ENCODE measurements at places on chromosomes 13 and 19.

GRCh38 chr13:97332742-97333141 is 101.2 kb upstream of the RAP2A start:
- no peak for DNase-seq

DNA sequence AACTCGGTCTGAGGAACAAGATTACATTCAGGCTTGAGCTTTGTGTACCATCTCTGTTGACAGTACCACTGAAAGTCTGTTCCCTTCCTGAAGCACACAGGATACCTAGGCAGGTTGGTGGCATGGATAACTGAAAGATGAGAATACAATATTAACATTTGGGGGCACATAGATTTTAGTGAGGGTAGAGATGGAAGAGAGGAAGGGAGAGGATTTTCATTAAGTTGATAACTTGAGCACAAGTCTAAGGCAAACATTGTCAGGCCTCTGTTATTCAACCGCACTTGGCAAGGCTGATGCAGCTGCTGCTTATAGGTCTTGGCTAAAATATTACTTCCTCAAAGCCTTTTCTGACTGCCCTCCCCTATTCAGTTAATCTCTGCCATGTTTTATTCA is 10.9 kb downstream of the MIR17HG start:
- DNase-seq, result no peak

- no peak for DNase-seq
These were observed 450.1 kb upstream of the SLITRK1 start for GRCh38 chr13:84332346-84332745.

GRCh38 chr19:5138606-5139582 is 170.0 kb downstream of the KDM4B start:
- no peak for DNase-seq

DNA sequence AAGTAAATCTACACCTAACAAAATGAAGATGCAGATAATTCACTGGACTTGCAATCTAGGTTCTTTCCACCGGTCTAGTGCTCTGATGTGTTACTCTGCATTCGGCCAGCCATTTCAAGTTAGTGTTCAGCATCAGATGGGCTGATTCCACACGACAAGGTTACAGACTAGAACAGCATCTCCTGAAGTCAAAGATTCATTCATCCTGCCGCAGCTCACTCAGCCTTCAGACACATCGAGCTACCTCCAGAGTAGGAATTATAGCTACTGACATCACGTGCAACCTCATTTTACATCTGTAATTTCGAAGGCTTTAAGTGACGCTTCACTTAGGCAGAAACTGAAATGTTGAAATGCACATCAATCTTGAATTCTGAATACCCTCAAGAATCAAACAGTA is 76.5 kb downstream of the LHFPL6 start:
- DNase-seq, result no peak

- no peak for DNase-seq
These were observed 67.5 kb downstream of the B3GLCT start for GRCh38 chr13:31267126-31267784.

DNA sequence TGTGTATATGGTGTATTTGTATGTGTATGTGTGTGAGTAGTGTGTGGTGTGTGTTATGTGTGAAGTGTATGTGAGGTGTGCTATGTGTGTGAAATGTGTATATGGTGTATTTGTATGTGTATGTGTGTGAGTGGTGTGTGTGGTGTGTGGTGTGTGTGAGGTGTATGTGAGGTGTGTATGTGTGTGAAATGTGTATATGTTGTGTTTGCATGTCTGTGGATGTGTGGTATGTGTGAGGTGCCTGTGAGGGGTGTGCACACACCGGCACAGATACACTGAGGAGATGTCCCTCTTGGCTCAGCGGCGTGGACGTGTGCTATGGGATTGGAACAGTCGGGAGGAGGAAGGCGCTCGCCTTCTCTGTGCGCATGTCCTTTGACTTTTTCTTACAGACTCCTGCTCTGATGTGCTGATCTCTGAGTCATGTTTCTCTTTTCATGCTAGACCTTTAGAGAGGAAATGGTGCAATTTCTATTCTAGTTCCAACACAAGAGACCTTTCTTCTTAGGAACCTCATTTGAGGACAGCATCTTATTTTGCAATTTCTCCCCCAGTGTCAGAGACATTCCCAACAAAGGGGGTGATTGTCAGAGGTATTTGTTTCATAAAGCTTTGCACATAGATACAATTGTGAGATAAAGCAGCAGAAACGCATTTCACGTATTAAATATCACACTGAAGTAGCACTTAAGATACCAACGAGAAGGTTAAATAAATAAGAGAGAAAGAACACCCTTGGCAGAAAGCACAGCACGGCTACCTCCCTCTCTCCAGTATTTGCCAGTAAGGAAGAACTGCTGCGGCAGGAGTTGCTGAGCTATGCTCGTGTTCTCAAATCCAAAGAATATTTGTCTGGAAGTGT is 11.3 kb upstream of the TNFRSF19 start:
- DNase-seq, result peak; percentile 46

- DNase-seq, result no peak
These were observed 9.8 kb downstream of the PNMA8A start for GRCh38 chr19:46461537-46461936.

GRCh38 chr19:18657590-18658365 is 20.9 kb downstream of the KLHL26 start:
- peak; percentile 37 for DNase-seq

DNA sequence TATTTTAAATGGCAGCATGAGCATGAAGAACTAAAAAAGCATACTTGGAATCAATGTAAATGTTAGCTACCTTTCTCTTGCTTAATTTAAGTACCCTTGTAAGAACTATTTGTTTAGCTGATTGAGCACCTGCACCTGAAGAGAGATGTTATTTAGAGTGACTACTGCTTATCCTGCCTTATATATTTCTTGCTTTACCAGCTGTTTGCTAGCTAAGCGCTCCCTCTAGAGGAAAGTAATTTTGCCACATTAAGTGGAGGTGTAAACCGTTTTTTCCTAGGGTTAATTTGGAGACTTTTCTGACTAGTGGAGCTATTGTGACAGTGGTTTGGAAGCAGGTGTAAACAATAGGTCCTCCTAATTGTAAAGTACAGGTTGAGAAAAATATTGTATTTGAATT is 19.4 kb upstream of the PSG2 start:
- DNase-seq, result no peak

DNA sequence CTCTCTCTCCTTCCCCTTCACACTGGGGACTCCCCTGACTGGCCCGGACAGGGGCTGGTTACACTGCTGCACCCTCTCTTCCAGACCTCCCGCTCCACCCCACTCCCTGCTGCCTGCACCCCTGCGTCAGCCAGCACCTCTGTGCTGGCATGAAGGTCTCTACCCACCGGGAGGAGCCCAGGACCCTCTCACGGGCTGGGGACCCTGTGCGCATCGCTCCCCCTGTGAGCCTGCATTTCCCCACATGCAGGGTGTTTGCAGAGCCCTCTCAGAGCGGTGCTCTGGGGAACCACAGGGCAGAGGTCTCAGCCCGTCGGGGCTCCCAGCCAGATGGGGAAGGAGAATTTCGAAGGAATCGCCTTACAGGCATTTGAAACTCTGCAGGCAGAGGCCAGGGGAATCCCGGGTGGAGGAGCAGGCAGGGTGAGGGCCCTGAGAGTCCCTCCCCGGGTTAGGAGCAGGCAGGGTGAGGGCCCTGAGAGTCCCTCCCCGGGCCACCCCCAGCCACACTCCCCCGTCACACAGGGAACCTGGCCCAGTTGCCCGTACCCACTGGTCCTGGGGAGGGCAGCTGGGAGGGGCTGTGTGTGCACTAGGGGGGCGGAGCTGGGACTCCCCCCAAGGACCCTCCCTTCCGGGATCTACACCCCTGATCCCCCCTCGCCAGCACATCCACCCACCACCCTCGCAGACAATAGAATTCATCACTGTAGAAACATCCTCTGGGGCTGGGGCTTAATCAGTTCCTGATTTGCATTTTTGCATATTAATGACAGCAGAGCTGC is 16.3 kb upstream of the TCF3 start:
- DNase-seq, result no peak

DNA sequence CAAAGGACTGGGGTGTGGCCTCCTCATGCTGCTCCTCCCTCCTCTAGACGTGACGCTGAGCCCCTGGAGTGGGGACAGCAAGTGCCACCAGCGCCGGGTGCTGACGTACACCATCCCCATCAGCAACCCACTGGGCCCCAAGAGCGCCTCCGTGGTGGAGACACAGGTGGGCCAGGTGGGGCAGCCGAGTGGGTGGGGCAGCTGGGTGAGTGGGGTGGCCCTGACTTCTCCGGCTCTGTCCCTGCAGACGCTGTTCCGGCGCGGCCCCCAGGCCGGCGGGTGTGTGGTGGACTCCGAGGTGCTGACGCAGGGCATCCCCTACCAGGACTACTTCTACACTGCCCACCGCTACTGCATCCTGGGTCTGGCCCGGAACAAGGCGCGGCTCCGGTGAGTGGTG is 11.1 kb upstream of the SCN1B start:
- no peak for DNase-seq

DNA sequence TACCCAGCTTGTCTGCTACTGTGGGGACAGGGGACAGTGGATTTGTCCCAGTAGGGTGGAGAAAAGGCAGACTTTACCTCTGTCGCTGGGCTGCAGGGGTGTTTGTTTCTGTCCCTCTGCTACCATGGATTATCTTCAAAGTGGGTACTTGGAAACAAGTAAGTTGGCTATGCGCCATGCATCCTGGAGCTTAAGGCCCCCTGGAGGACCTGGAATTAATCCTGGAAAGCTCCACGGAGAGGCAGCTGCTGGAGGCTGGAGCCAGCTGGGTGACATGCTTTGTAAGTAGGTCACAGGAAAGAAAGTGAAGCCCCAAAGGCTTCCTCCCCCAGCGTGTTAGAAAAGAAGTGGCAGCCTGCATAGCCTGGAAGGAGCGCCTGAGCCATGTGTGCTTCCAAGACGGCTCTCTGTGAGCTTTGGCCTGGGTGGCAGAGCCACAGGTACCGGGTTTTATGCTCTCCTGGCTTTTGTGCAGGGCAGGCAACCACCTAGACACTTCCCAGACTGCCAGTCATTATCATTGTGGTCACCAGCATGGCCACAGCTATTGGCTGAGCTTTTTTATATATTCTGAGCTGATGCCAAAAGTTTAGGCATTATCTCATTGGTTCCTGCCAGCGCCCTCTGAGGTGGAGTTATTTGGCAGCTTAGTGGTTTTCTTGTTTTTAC is 9.5 kb downstream of the B3GLCT start:
- no peak for DNase-seq

- DNase-seq, result no peak
These were observed 5.7 kb downstream of the ZNF132 start for GRCh38 chr19:58434217-58434616.

GRCh38 chr13:48647625-48648024 is 6.1 kb upstream of the CYSLTR2 start:
- DNase-seq, result no peak

DNA sequence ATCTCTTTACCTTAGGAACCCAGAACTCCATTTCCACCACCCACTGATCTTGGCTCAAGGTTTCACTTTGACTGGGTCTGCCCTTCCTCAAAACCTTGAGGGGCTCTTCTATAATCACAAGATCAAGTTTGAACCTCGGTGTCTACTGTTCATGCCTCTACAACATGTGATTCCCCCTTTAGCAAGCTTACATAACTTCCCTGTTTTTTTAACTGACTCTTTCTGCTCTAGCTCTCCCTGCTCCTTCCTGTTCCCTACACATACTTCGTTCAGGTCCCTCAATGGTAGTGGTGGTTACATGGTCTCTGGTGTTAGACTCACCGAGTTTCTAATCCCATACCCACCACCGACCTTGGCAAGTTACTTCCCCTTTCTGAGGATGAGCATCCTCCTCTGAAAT is 26.7 kb downstream of the CEACAM8 start:
- DNase-seq, result no peak

- DNase-seq, result no peak
These were observed 2.8 kb upstream of the LENG1 start for GRCh38 chr19:54162241-54162805.

DNA sequence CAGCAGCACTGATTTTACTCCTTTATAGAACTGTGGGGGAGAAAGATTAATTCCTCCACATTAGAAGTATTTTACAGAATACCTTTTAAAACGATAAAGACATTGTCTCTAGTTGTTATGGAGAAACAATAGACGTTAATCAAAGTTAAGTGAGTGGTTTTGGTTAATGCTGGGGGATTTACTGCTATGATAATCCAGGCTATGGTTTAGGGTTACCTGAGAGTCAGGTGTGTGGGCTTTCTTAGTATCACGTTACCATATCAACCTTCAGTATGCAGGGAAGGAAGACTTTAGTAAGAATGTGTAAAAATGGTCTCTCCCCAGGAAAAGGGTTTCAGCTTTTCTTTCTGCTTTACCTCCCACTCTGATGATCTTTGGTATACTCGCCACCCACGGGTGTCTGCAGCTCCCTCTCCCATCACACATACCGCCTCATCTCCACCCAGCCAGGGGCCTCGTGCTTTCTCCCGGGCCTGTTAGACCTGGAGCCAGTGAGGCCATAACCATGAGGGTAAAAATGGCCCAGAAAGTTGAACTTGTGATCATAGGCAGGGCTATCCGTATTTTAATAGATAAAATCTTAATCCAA is 45.6 kb upstream of the WDFY2 start:
- DNase-seq, result no peak

DNA sequence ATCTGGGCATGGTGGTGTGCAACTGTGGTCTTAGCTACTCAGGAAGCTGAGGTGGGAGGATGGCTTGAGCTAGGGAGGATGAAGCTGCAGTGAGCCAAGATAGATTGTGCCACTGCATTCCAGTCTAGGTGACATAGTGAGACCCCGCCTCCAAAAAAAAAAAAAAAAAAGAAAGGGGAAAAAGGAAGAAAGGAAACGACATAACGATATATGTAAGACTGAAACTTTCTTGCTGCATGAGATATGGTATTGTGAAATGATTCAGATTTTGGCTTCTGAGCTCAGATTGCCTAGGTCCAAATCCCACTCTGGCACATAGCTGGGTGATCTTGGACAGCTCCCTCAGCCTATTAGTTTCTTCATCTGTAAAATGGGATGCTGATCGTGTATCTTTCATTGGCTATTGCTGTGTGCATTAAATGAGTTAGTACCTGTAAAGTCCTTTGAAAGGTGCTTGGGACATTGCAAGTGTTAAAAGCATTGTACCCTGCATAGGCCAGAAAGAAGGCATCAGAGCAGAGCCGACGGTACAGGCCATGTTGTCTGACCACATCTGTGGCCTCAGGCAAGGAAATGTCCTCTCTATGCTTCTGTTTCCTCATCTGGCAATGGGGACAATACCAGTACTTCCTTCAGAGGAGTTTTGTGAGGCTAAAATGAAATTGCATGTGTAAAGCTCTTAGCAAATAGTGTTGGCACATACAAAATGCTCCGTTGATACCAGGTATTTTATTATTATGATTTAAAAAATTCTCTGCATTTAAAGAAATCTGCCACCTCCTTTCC is 32.6 kb upstream of the SLC46A3 start:
- DNase-seq, result no peak
